ENCODE measurements at places on chromosomes 4 and X.

DNA sequence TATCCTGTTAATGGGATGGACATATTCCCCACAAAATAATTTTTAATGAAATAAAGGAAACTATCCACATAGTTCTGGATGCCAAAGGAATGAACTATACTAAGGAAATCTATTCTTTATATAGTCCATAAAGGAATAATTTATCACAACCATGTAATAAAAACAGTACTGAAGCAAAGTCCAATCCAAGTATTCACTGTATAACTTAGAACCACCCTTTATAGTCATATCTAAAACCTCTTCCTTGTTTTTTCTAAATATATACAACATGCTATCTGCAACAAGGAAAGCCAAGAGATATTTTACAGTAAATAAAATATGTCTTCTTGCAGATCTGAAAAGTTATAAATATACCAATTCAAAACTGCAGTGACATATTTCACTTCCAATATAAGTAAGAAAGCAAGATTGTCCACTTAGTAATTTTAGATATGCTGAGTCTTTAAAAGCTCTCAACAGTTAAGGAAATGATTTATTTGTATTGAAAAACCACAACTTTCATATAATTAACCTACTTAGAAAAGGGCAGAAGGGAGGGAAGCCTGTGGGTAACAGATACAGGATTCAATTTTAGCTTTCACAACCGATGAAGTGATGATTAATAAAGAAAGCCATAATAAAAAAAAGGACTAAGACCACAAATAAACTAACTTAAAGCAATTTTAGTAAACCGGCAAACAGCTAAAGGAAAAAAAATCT, 8.0 kb downstream of the NR3C2 start:
- DNase-seq: no peak

DNA sequence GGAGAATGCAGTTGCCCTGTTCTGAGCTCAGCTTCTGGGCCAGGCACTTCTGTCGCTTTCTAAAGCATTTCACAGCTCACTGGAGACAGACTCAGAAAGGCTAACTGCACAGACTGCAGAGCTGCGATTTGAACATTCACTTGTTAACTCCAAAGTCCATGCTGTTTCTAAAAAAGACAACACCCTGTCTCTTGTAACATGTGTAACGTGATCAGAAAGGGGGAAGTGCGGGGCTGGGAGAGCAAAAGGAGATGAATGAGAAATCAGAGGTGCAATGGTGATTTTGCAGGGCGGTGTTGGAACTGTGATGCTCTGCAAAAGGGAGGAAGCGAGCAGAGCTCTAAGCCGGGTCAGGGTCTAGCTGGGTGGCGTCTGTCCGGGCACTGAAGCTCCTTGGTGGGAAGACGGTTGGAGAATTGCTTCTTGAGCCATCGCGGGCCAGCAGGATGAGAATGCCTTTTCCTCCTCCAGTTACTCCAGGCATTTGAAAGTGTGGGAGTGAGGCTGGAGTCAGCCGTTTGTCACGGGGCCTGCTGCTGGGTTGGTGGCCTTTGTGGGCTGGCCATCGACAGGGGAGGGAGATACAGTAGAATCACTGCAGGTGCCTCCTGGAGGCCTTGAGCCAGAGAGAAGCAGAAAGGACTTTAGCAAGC, 20.3 kb downstream of the TBC1D14 start:
- DNase-seq: no peak

DNA sequence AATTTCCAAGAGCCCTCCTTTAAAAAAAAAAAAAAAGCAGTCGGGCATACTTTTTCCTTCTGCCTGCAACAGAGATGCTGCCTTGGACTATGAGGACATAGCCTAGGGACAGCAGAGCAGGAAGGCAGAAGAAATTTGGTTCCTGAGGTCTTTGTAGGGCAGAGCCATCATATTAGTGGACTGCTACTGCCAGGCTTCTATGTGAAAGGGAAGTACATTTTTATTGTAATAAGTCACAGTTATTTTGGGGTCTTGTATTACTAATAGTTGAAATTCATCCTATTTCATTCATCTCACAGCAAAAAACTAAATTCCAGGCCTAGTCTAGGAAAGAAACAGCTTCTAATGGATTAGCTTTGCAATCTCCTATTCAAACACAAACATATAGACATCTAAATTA, 211.2 kb downstream of the NSUN7 start:
- no peak for DNase-seq

DNA sequence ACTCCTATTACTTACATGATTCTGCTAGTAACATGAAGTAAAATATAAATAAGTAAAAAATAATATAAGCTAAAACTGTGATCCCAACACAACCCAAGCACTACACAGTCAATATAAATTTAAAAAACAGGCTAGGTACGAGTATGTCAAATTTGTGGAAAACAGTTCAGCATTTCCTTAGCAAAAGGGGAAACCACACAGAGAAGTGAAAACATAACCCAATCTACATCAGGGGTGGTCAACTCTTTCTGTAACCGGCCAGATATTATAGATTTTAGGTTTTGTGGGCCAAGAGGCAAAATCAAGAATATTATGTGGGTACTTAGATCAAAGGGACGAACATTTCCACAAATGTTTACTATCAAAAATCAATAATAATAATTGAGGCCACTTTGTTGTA, 70.1 kb downstream of the CHST7 start:
- no peak for DNase-seq

GRCh38 chrX:127606590-127606989, 445.6 kb downstream of the ACTRT1 start:
- DNase-seq: no peak

DNA sequence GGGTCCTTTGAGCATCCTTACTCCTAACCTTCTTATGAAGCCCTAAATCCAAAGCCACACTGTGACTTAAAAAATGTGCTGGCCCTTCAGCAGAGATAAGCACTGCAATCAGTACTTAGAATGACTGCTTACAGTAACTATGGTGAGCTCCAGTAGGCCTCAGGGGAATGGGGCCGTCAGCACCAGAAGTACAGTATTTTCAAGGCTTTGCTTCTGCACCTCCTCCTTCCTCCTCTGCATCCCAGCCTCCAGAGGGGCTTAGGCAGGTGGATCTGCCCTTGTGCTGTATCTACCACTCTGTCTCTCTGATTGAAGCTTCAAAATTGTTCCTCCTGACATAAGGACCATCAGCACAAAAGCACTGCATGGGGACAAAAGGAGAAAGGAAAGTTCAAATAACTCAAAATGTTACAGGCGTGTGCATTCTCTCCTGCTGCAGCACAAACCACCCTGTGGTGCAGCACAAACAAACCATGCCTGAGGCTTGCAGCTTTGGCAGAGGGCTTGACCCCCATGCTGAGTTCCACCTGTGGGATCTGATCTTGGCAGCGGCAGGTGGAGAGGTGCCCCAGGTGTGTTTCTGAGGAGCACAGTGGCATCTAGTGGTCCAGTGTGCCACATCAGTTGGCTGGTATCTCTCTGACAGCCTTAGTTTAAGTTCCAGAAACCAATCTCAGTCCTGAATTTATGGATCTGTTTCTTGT, 164.7 kb downstream of the SOWAHB start:
- DNase-seq: no peak

- DNase-seq: no peak
These were observed 811 bp downstream of the TMEM187 start for GRCh38 chrX:153973127-153974002.

DNA sequence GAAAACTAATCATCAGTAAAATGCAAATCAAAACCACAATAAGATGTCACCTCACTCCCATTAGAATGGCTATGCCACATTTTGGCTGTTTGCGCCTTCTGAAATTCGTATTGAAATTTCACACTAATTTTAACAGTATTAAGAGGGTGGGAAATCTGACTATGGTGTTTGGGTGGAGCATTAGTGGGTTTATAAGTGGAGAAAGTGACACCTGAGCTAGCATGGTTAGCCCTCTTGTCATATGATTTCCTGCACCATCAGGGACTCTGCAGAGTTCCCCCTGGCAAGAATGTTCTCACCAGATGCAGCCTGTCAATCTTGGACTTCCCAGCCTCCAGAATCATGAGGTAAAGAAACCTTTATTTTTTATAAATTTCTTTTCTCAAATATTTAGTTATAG, 31.6 kb upstream of the BRWD3 start:
- no peak for DNase-seq

DNA sequence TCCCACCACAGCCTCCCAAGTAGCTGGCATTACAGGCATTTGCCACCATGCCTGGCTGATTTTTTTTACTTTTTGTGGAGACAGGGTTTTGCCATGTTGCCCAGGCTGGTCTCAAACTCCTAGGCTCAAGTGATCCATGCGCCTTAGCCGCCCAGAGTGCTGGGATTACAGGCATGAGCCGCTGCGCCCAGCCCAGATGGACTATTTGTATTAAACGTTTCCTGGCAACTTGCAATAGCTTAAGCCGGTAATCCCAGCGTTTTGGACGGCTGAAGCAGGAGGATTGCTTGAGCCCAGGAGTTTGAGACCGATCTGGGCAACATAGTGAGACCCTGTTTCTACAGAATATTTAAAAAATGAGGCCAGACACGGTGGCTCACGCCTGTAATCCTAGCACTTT, 18.4 kb downstream of the UBE2K start:
- no peak for DNase-seq

- no peak for DNase-seq
These were observed 56.4 kb upstream of the PLAC8 start for GRCh38 chr4:83170952-83171399.

DNA sequence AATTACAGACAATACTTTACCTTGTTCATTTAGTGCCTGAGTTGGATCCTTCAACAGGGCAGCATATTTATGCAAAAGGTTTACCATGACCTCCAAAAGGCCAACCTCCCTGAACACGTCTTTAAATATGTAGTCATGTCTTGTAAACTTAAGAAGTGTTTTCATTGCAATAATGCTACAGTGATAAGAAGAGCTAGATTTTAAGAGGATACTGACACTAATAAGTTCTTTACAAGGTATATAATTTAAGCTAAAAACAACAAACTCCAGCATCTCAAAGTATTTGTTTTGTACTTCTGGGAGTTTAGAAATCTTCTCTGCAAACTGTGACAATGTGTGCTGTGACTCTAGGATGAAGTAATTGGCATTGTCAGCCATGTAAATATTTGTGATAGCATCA, 145.4 kb downstream of the WDFY3 start:
- no peak for DNase-seq

- no peak for DNase-seq
These were observed 24.3 kb downstream of the LINC00632 start for GRCh38 chrX:140733766-140734342.

- DNase-seq: no peak
These were observed 175.2 kb upstream of the ADAMTS3 start for GRCh38 chr4:72744103-72744725.

DNA sequence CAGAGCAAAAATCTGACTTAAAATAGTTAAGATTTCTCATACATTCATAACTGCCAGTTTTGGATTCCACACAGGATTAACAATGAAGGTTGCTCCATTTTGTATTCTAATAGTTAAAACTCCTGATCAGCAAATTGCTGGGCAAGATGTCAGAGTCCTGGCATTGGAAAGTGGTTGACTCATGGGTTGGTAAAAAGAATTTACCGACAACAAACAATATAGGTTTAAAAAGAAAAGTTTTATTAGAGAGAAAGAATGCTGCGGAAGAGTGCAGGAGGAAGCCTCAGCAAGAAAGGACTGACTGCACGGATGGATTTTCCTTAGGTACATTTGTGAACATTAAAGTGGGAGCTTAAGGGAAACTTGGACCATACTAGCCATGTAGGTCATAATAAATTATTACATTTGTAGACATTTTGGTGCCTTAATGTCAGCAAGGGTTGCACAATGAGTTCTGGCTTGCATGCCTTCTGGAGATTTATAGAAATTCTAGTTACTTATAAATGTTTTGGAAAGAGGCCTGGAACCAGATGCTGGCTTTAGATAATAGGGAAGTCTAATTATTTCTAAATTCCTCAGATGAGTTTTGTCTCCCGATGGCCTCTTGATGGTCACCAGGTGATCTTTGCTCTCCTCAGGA, 25.4 kb upstream of the IL2 start:
- DNase-seq: no peak

GRCh38 chrX:24175276-24175675, 25.7 kb downstream of the ZFX start:
- no peak for DNase-seq

- no peak for DNase-seq
These were observed 325.0 kb downstream of the RAB28 start for GRCh38 chr4:13159041-13159620.

- DNase-seq: no peak
These were observed 27.9 kb upstream of the KIAA1210 start for GRCh38 chrX:119155416-119156035.

DNA sequence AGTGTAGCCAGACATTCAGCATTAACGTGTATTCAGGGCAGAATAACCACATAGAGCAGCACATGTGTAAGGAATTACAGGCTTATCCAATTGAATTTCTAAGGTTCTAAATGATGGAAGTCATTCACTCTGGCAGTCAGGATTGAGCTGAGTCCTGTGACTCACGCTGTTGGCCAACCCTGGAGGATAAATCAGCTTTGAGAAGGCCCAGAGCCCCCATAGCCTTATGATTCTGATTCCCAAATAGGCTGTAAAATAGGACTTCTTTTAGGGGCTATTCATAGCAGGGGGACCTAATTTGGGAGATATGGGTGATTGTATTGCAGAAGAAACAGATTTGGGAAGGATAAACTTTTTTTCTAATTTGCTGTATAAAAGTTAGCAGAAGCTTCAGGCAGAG, 8.1 kb upstream of the HPF1 start:
- no peak for DNase-seq

- DNase-seq: no peak
These were observed 272.2 kb downstream of the DHRSX start for GRCh38 chrX:2228536-2228935.

- DNase-seq: peak; percentile 8
These were observed 3.7 kb upstream of the BEX4 start for GRCh38 chrX:103211012-103211715.

DNA sequence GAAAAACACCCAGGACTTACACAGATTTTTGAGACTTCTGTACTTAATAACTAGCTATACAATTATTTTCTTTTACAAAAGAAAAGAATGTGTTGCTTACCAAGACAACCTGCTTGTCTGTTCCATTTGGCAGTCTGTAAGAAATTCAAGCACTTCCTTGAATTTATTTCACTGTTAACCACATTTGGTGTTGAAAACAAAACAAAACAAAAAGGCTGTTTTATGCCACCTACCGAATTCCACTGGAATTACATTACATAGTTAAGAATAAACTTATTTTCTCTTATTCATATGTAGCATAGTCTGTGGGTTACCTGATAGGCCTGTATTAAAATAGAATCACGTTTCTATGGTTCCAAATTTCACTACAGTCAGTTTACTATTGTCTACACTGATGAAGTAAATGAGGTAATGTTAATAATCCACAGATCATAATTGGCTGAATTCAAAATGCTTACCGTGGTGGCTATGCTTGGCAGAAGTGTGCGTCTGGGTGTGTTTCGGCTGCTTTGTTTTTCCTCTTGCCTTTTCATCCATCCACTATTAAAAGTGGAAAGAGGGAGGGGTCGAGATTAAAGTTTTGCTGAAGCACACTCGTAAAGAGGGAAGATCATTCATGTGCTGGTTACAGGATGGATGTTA, at the start of gene TLR1:
Gene TLR1, minus strand, starts transcription at position 138 of the 642 bp plus-strand sequence. CDS start 5,960 bp downstream, outside the sequence.
- DNase-seq: no peak

DNA sequence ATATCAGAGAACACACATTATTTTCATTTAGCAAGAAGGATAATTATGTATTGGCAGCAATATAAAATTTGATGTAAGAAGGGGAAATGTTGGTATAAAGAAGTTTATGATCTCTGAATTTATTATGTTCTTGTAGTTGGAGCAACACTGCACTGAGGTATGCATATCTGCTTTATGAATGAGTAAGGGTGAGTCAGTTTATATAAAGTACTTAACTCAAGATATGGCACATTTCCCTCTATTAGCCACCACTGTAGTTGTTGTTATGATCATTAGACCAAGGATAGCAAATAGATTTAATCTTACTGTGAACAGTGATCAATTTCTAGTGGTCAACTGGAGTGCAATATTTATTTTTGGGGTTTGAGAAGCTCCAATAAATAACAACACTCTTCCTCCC, 66.6 kb downstream of the SNX25 start:
- no peak for DNase-seq

Measured in CD8-positive, alpha-beta T cell (primary cell).